Spleen (tissue), 13 donors: ENCODE measurements at places on chromosomes 12 and 14. TPM values are rescaled to one million over a fixed set of nuclear protein-coding genes. Genes with fewer than 3 reads are reported as not detected.
A peak's percentile ranks its signal among the peaks of the same experiment; 100 is the strongest.

DNA sequence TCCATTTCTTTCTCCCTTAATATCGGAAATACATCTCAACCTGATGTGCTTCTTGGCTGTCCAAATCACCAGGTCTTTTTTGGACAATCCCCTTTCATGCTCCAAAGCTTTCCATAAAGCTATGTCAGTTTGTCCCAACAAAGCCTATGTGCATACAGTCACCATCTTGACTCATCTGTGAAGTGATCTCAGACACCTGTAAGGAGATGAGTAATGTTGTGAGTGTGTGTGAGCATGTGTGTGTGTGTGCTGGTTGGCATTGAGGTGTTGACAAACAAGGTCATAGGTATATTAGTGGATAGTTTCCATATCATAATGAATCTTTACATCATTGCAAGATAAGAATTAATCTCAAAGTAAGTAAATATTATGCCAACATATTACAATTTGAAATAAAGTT lies 1243.3 kb upstream of the SEL1L start:
- H3K27me3 ChIP-seq: no peaks in the 10 kb centered on the region
- no peak for DNase-seq

DNA sequence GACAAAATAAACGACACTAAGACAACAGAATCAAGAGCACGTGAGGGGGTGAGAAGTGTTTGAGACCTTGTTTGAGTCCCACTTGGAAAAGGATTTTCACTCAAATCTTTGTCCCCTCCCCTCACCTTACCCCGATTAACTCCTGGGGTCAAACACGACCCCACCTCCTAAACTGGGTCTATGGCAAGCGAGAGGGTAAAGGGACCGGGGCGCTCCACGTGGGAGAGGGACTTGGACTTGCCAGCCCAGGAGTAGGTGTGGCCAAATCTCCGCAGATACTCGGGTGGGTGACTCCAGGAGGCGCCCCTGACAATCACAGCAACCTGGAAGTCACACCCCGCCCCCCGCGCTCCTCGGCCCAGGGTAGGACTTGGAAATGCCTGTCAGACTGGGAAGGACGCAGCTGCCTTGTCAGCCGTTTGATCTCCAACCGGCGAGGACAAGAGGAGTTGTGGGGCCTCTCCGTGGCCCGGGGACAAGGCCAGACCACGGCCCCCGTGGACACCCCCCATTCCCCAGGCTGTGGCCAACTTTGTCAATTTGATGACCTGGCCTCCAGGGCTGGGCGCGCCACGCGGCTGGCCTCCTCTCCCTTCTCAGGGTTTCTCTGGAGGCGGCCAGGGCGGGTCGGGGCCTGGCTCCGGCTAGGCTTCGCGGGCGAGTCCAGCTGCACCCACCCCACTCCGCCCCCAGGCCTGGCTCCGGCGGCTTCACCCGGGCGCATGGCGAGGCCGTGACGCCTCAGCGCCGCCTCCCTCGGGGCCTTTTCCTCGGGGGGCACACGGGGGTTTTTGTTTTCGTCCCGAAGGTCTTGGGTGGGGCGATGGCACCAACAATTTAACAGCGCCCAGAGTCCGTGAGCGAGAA lies 1.1 kb upstream of the BCL11B start:
- DNase-seq: no peak
- H3K36me3 ChIP-seq: no peaks in the 10 kb centered on the region
- H3K4me1 ChIP-seq: peaks cover 57% of the 10 kb centered on the region
- H3K27ac ChIP-seq: peak overlapping the region; percentile 48
- peak overlapping the region; percentile 50 for H3K4me3 ChIP-seq

DNA sequence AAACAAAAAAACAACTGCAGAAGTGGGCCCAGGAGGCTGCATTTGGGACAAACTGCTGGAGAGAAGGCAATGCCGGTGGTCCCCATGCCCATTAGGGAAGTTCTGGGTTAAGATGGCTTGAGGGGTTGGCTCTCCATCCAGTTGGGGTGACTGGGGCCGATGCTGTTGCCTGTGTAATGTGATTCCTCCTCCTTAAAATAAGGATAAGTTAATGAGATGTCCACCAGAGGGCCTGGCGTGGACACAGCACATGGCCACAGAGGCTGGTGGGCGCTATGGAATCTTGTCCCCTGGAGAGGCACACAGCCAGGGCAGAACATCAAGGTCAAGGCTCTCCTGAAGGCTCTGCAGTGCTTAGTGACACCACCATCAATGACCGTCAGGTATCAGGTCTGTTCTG lies 1.0 kb upstream of the TESC start:
- H3K36me3 ChIP-seq: no peaks in the 10 kb centered on the region
- H3K27ac ChIP-seq: no peak overlapping the region
- H3K27me3 ChIP-seq: no peaks in the 10 kb centered on the region
- DNase-seq: no peak
- peaks cover 35% of the 10 kb centered on the region for H3K4me1 ChIP-seq
- no peak overlapping the region for H3K4me3 ChIP-seq

GRCh38 chr14:105281371-105282097 lies 19.3 kb downstream of the BRF1 start:
- H3K27me3 ChIP-seq: no peaks in the 10 kb centered on the region
- no peak overlapping the region for H3K27ac ChIP-seq
- H3K36me3 ChIP-seq: peaks cover 26% of the 10 kb centered on the region
- peaks cover 9% of the 10 kb centered on the region for H3K4me1 ChIP-seq
- no peak for DNase-seq
- no peak overlapping the region for H3K4me3 ChIP-seq

DNA sequence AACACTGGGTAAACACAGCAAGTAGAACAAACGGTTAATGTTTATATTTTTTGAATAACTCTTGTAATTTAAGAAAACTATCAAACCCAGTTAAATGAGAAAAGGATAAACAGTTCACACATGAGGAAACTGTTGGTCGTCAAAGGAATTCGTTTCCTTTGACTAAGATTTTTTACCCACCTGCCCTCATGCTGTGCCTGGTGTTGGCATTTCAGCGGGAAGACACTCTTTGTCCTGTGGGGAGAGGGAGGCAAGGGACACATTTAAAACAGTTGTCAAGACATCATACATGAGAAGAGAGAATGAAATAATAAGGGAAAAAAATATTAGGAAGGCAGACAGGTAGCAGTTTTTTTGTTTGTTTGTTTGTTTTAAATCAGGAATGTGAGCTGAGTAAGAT lies 70.5 kb downstream of the BHLHE41 start:
- no peak overlapping the region for H3K4me3 ChIP-seq
- H3K27ac ChIP-seq: no peak overlapping the region
- H3K27me3 ChIP-seq: no peaks in the 10 kb centered on the region
- H3K36me3 ChIP-seq: no peaks in the 10 kb centered on the region

GRCh38 chr14:93832665-93833064 lies 44.4 kb upstream of the PRIMA1 start:
- no peaks in the 10 kb centered on the region for H3K27me3 ChIP-seq
- no peak overlapping the region for H3K4me3 ChIP-seq
- H3K4me1 ChIP-seq: no peaks in the 10 kb centered on the region

DNA sequence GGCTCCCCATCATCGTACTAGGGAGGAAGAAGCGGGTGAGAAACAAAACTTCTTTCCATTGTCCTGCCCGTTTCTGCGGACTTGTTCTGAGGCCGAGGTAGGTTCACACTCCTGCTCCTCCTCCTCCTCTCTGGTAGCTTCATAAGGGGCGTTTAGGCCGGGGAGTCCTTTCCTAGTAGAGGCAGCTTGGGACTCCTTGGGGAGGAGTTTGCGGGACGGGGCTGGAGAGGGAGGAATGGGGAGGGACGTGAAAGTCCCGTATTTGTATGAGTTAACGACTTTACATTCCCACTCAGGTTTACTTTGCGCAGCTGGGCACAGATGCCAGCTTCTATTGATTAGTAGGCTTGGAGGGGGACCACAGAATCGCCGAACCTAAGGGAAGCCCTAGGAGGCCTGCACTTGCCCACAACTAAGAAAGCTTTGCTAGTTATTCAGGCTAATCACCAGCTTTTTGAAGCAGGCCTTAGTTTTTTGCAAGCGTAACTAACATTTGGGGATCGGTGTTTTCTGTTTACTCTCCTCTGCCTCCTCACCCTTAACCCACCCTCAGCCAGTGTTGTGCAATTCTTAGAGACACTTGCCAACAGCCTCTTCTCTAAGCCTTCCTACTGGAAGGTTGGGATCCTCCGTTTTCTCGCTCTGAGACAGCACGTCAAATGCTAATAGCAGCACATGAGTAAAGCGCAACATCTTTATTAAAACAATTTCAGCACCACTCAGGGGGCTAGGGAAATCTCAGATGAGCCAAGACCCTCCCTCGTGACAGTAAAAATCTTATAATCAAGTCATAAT lies 499 bp downstream of the RNASE4 start:
- no peaks in the 10 kb centered on the region for H3K27me3 ChIP-seq
- H3K4me1 ChIP-seq: peaks cover 12% of the 10 kb centered on the region
- H3K27ac ChIP-seq: peak overlapping the region; percentile 98
- H3K36me3 ChIP-seq: no peaks in the 10 kb centered on the region
- DNase-seq: no peak

DNA sequence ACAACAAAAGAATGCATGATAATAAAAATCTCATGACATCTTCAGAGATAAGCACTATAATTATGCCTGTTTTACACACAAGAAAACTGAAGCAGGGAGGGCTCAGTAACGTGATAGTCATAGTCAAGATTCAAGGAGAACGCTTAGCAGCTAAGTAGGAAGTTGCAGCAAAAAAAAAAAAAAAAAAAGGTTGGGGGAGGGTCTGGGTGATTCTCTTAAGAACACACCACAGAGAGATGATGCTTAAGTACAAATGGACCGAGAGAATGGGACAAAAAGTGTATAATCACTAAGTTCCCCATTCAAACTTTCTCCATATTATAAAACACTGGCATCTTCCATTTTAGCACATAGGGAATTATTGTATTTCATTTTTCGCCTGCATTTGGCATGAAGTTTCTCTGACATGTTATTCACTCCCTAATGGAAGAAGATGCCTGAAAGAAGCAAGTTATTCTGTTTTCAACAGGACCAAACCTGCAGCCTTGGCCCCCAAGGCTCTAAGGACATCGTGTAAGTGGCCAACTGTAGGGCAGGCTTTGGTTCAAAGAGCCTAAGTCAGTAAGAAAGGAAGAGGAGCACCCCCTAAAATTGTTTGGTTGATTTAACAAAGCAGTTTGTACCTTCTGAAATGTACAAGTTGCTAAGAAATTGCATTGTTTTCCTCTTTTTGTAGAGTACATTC lies 142.9 kb upstream of the TMPO start:
- H3K27me3 ChIP-seq: no peaks in the 10 kb centered on the region
- H3K4me3 ChIP-seq: no peak overlapping the region
- no peak overlapping the region for H3K27ac ChIP-seq
- H3K36me3 ChIP-seq: no peaks in the 10 kb centered on the region
- DNase-seq: no peak

GRCh38 chr12:89261982-89262381 lies 90.3 kb downstream of the DUSP6 start:
- no peak overlapping the region for H3K27ac ChIP-seq
- peaks cover 2% of the 10 kb centered on the region for H3K4me1 ChIP-seq
- H3K4me3 ChIP-seq: no peak overlapping the region
- DNase-seq: no peak
- H3K27me3 ChIP-seq: no peaks in the 10 kb centered on the region

DNA sequence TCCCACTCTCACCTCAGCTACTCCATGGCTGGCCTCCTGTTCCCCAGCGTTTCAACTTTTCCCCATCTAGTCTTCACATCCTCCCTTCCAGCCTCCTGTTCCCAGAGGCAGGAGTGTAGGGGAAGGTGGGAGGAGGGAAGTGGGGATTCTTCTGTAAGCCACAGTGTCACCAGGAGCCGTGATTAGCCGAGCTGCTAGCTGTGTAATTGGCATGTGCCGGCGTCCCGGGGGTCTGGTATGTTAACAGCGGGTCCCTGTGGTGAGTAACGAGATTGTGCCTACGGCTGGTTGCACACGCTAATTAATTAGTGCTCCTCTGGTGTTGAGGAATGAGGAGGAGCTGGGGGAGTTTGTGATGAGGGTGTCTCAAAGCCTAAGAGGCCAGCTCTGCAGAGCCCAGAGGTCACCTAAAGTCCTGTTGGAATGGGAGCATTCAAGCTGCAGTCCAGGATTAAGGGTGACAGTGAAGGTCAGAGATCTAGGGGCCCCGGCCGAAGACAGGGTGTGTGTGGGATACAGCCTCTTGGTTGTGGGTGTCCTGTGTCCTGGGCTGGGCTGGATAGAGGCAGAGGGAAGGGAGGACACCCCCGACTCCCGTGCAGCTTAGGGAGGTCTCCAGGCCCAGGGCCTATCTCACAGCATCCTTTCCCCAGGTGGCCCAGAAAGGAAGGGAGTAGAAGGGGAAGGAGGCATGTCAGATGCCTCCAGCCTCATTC lies 10.0 kb upstream of the CALCOCO1 start:
- peaks cover 11% of the 10 kb centered on the region for H3K4me1 ChIP-seq
- no peak for DNase-seq
- peaks cover 5% of the 10 kb centered on the region for H3K27me3 ChIP-seq
- H3K27ac ChIP-seq: no peak overlapping the region
- no peaks in the 10 kb centered on the region for H3K36me3 ChIP-seq
- no peak overlapping the region for H3K4me3 ChIP-seq

DNA sequence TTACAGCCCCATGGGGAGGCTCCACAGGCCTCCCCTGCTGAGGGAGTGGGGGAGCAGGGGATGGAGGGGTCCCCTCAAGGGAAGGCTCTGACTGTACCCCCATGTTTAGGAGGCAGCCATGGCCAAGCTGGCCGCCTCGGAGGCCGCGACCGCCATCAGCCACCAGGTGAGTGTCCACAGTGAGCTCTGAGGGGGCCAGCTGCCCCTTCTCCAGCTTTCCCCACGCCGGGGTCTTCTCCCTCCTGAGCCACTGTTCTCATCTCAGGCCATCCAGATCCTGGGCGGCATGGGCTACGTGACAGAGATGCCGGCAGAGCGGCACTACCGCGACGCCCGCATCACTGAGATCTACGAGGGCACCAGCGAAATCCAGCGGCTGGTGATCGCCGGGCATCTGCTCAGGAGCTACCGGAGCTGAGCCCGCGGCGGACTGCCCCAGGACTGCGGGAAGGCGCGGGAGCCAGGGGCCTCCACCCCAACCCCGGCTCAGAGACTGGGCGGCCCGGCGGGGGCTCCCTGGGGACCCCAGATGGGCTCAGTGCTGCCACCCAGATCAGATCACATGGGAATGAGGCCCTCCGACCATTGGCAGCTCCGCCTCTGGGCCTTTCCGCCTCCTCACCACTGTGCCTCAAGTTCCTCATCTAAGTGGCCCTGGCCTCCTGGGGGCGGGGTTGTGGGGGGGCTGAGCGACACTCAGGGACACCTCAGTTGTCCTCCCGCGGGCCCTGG lies 13.6 kb downstream of the ACADS start:
- H3K36me3 ChIP-seq: peaks cover 53% of the 10 kb centered on the region
- H3K27ac ChIP-seq: peak overlapping the region; percentile 84
- no peaks in the 10 kb centered on the region for H3K4me1 ChIP-seq
- no peaks in the 10 kb centered on the region for H3K27me3 ChIP-seq
- peak; percentile 69 for DNase-seq

DNA sequence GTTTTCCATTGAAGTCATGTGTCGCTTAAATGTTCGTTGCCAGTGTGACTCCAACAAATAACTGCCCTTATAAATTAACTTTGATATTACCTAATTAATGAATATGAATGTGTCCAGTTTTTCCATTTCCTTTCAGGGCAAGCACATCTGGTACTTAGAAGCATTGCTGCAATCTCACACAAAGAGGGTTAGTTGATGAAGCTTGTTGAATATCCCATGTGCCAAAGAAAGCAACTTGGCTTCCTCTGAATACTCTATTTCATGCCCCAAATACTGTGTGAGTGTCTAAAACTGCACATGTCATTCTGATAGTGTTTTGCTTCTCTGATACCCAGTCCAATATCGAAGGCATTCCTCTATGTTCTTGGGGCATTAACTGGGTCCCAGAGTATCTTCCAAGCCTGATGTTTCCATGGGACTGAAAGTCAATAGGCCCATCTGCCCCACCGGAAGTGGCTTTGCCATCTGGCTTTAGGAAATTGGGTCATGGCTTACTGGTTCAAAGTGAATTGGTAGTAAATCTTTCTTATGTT lies 75.8 kb upstream of the CNTN1 start:
- H3K36me3 ChIP-seq: no peaks in the 10 kb centered on the region
- H3K4me3 ChIP-seq: no peak overlapping the region
- no peaks in the 10 kb centered on the region for H3K27me3 ChIP-seq
- H3K27ac ChIP-seq: no peak overlapping the region
- H3K4me1 ChIP-seq: no peaks in the 10 kb centered on the region

The ITGA7 gene
- 8.6 TPM for polyA plus RNA-seq
